ENCODE measurements at places on chromosomes 7 and 10.

- no peaks in the 10 kb centered on the region for H3K27me3 ChIP-seq
- no peak overlapping the region for H3K27ac ChIP-seq
- DNase-seq = no peak
- H3K36me3 ChIP-seq = no peaks in the 10 kb centered on the region
- no peaks in the 10 kb centered on the region for H3K4me1 ChIP-seq
- H3K4me3 ChIP-seq = no peak overlapping the region
Observed at GRCh38 chr7:325051-325798, 35.3 kb downstream of the FOXL3 start.

DNA sequence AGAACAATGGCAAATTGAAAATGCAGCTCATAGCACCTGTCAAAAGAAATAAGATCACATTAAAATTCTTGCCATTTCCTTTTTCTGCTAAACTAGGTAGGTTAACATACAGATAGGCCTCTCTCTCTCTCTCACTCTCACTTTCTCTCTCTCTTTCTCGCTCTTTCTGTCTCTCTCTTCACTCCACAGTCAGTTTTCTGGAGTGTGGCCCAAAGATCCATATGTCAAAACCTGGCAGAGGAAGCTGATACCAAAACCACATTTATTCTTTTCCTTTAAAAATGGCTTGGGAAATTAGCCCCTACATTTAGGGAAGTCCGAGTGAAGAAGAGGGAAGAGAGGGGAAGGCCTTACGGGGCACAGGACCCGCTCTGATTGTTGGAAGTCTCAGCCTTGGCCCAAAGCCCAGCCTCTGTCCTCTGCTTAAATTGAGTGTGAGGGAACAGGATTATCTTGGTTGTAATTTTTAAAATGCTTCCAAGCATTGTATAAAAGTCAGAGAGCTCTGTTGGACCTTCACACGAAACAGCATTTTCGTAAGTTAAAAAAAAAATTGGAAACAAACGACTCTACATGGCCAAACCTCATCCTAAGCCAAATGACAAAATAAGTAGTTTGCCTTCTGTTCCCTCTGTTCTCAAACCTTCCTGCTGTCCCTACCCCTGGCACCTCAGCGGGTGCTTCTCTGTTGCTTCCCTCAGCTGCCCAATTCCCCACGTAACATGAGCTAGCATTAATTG is 83.2 kb downstream of the FRMD4A start:
- no peaks in the 10 kb centered on the region for H3K27me3 ChIP-seq
- H3K4me3 ChIP-seq = no peak overlapping the region

- H3K4me3 ChIP-seq = no peak overlapping the region
- DNase-seq = no peak
- no peaks in the 10 kb centered on the region for H3K27me3 ChIP-seq
- no peak overlapping the region for H3K27ac ChIP-seq
- H3K36me3 ChIP-seq = no peaks in the 10 kb centered on the region
- no peaks in the 10 kb centered on the region for H3K4me1 ChIP-seq
Observed at GRCh38 chr7:132112106-132112505, 464.2 kb downstream of the PLXNA4 start.

- no peak overlapping the region for H3K4me3 ChIP-seq
- H3K27ac ChIP-seq = no peak overlapping the region
- DNase-seq = no peak
- H3K36me3 ChIP-seq = no peaks in the 10 kb centered on the region
- no peaks in the 10 kb centered on the region for H3K4me1 ChIP-seq
Observed at GRCh38 chr7:29352041-29352440, 157.5 kb downstream of the CHN2 start.

- no peak for DNase-seq
- H3K27ac ChIP-seq = no peak overlapping the region
- H3K4me1 ChIP-seq = no peaks in the 10 kb centered on the region
Observed at GRCh38 chr7:40680657-40681056, 545.9 kb downstream of the SUGCT start.

DNA sequence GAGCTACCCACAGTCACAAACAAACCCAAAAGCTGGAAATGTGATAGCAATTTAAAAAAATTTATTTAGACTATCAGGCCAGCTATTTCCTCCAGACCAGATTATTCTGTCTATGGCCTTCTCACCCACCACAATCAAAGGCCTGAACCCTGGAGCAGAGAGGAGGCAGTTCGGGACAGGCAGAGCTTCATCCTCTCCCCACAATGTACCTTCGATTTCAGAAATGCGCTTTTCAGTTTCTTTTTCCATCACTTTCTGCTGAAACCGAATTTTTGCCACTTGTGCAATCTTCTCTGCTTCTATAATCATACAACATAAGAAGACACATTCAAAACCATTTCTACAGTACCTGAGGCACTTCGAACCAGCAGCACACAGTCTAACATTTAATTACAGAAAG is 29.9 kb downstream of the ERLIN1 start:
- H3K4me3 ChIP-seq = no peak overlapping the region
- H3K27me3 ChIP-seq = no peaks in the 10 kb centered on the region
- H3K4me1 ChIP-seq = no peaks in the 10 kb centered on the region
- H3K27ac ChIP-seq = no peak overlapping the region
- peaks cover 47% of the 10 kb centered on the region for H3K36me3 ChIP-seq

GRCh38 chr7:136336932-136337331 is 359.8 kb upstream of the MTPN start:
- H3K4me1 ChIP-seq = no peaks in the 10 kb centered on the region
- H3K4me3 ChIP-seq = no peak overlapping the region
- H3K27ac ChIP-seq = no peak overlapping the region
- H3K36me3 ChIP-seq = no peaks in the 10 kb centered on the region
- DNase-seq = no peak

GRCh38 chr10:49395741-49396665 is at the start of gene DRGX:
TSS of gene DRGX (minus strand) at chr10:49396089. CDS start at chr10:49395440, 649 bp downstream.
- no peak within 1 kb of the TSS for H3K27ac ChIP-seq
- DNase-seq = no peak
- H3K4me3 ChIP-seq = no peak within 1 kb of the TSS
- H3K36me3 ChIP-seq = no peaks in the 10 kb centered on the region

DNA sequence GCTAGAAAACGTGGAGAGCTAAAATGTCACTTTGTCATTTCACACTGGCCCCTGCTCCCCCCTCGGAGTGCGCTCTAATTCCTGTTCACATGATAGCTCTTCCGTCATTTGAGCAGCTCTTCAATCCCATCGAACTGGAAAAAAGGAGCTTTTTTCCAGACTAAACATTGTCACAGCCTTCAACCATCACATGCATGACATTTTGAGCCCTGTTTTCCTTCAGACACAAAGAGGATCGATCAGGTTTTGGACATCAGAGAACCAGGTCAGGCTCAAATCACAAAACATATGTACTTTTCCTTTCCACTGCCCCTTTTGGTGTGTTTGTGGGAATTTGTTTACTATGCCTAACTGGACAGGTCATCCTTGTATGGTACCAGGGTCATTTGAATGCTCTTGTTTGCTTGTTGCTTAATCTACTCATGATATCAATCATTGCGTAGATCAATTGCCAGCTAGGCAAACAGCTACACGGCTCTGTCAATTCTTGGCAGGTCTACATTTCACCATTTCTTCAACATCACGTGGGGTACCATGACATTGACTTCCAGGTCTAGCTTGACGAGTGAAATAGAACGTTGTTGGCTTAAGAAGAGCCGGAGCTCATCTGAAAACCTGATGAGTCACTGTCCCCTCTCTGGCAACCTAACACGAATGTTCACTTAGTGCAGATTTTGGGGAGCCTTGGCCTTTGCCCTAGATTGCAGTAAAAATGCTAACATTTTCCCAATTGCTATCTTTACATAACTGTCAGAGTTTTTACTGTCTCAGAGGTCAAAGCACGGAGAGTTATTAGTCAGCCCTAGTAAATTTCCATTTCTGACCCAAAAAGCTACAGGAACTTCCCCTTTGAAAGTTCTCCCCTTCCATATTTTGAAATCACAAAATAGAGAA is 87.3 kb downstream of the LYZL2 start:
- no peaks in the 10 kb centered on the region for H3K36me3 ChIP-seq
- no peaks in the 10 kb centered on the region for H3K27me3 ChIP-seq
- H3K4me1 ChIP-seq = no peaks in the 10 kb centered on the region
- H3K27ac ChIP-seq = no peak overlapping the region

DNA sequence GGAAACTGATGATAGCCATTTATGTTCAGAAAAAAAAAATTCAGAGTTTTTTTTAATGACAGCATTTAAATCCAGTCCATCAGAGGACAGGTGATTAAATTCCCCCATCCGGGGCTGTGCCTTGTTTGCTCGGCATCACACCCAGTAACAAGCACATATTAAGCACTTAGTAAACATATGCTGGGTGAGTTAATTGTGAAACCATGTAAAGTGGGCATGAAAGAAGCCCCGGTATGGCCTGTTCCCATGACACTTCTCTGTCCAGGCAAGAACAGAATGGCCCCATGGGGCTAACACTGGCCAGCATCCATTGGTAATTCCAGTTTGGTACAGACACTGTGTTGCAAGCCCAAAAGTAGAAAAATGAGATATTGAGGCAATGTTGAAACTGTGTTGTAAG is 220.8 kb upstream of the RNF32 start:
- H3K27me3 ChIP-seq = no peaks in the 10 kb centered on the region
- no peaks in the 10 kb centered on the region for H3K36me3 ChIP-seq
- DNase-seq = no peak

DNA sequence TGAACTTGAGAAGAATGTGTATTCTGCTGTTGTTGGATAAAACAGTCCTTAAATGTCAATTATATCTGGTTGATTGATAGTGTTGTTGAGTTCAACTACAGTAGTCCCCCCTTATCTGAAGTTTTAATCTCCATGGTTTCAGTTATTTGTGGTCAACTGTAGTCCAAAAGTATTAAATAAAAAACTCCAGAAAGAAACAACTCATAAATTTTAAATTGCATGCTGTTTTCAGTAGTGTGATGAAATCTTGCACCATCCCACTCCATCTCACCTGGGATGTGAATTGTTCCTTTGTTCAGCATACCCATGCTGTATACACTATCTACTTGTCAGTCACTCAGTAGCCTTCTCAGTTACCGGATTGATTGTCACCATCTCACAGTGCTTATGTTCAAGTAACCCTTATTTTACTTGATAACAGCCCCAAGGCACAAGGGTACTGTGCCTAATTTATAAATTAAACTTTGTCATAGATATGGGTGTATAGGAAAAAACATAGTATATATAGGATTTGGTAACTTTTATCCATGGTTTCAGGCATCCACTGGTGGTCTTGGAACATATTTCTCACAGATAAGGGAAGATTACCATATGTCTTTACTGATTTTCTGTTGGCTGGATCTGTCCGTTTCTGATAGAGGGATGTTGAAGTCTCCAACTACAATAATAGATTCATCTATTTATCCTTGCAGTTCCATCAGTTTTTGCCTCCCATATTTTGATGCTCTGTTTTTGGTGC is 57.1 kb downstream of the AOAH start:
- no peak overlapping the region for H3K27ac ChIP-seq
- H3K27me3 ChIP-seq = no peaks in the 10 kb centered on the region
- no peaks in the 10 kb centered on the region for H3K4me1 ChIP-seq
- H3K4me3 ChIP-seq = no peak overlapping the region
- no peak for DNase-seq
- H3K36me3 ChIP-seq = no peaks in the 10 kb centered on the region

GRCh38 chr7:98993024-98993897 is 114.9 kb downstream of the TRRAP start:
- no peak overlapping the region for H3K27ac ChIP-seq
- H3K4me3 ChIP-seq = no peak overlapping the region
- peaks cover 84% of the 10 kb centered on the region for H3K36me3 ChIP-seq
- H3K4me1 ChIP-seq = no peaks in the 10 kb centered on the region
- no peak for DNase-seq

- H3K27me3 ChIP-seq = no peaks in the 10 kb centered on the region
- peak overlapping the region; percentile 96 for H3K27ac ChIP-seq
- peak overlapping the region; percentile 46 for H3K4me3 ChIP-seq
- no peak for DNase-seq
Observed at GRCh38 chr7:158816995-158817394, 12.3 kb downstream of the ESYT2 start.

DNA sequence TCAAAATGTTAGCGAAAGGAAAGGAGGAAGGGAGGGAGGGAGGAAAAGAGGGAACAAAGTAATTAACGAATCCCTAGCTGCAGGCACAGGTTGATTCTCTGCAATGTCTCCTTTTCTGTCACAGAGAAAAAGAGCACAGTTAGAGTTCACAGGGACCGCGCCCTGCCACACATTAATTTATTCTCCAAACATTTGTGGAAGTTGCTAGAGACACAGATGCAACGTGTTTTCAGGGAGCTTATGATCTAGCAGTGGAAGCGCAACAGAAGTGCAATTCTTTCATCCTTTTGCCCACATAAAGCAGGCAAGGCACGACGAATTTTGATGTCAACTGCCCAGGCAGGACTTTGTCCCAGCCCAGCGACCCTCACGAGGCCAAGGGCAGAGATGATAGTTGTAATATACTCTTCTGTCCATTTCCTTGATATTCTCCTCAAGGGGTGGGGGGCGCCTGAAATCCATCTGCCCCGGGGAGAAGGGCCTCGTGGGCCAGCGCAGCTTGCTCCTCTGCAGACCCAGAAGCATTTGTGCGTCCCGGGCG is 101.7 kb upstream of the ZNF438 start:
- peak overlapping the region; percentile 60 for H3K4me3 ChIP-seq
- DNase-seq = no peak
- peak overlapping the region; percentile 6 for H3K27ac ChIP-seq
- H3K4me1 ChIP-seq = peaks cover 17% of the 10 kb centered on the region
- no peaks in the 10 kb centered on the region for H3K36me3 ChIP-seq
- H3K27me3 ChIP-seq = no peaks in the 10 kb centered on the region

- no peak overlapping the region for H3K27ac ChIP-seq
- no peak overlapping the region for H3K4me3 ChIP-seq
- no peaks in the 10 kb centered on the region for H3K27me3 ChIP-seq
- no peaks in the 10 kb centered on the region for H3K4me1 ChIP-seq
- no peak for DNase-seq
Observed at GRCh38 chr10:27857616-27858015, 112.0 kb upstream of the MKX start.

- no peak overlapping the region for H3K27ac ChIP-seq
- no peak overlapping the region for H3K4me3 ChIP-seq
Observed at GRCh38 chr7:16462431-16462889, 3.1 kb downstream of the SOSTDC1 start.

- H3K4me3 ChIP-seq = no peak overlapping the region
- H3K36me3 ChIP-seq = no peaks in the 10 kb centered on the region
- no peak for DNase-seq
- no peaks in the 10 kb centered on the region for H3K27me3 ChIP-seq
- H3K4me1 ChIP-seq = no peaks in the 10 kb centered on the region
Observed at GRCh38 chr7:117916309-117916708, 43.1 kb upstream of the CTTNBP2 start.

DNA sequence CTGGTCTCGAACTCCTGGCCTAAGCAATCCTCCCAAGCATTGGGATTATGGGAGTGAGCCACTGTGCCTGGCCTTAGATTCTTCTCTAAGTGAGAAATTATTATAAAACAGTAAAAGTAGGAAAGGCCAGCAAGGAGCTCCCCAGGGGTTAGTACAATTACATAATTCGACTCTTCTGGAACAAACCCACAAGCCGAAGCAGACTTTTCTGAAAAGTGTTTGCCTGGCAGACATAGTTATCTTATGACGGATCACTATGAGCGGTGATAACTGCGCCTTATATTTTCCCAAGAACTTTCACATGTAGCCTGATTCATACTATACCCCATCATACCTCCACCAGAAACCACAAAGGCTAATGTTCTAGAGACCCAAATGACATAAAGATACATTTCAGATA is 30.2 kb upstream of the SH3PXD2A start:
- no peak overlapping the region for H3K27ac ChIP-seq
- no peak overlapping the region for H3K4me3 ChIP-seq
- H3K27me3 ChIP-seq = no peaks in the 10 kb centered on the region

Data from effector memory CD4-positive, alpha-beta T cell (primary cell).